Fibroblast of skin of left quadriceps (primary cell): ENCODE measurements at places on chromosomes 4 and X.

DNA sequence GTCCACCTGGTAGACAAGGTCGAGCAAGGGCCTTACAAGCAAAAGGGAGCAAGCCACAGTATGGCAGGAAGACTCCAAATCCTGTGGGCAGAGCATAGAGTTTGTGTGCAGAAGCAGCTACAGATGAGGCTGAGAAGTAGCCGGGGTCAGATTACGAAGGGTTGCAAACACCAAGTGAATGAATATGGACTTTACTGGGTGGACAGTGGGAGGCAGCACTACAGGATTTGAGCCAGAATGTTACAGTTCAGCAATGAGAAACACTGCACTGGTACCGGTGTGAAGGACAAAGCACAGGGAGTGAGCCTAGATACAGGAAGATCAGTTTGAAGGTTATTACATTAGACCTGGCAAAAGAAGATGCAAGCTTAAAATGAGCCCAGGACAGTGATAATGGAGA is 46.1 kb upstream of the HOPX start:
- DNase-seq, result no peak

GRCh38 chr4:184978211-184978610 is 40.1 kb upstream of the HELT start:
- DNase-seq, result no peak

DNA sequence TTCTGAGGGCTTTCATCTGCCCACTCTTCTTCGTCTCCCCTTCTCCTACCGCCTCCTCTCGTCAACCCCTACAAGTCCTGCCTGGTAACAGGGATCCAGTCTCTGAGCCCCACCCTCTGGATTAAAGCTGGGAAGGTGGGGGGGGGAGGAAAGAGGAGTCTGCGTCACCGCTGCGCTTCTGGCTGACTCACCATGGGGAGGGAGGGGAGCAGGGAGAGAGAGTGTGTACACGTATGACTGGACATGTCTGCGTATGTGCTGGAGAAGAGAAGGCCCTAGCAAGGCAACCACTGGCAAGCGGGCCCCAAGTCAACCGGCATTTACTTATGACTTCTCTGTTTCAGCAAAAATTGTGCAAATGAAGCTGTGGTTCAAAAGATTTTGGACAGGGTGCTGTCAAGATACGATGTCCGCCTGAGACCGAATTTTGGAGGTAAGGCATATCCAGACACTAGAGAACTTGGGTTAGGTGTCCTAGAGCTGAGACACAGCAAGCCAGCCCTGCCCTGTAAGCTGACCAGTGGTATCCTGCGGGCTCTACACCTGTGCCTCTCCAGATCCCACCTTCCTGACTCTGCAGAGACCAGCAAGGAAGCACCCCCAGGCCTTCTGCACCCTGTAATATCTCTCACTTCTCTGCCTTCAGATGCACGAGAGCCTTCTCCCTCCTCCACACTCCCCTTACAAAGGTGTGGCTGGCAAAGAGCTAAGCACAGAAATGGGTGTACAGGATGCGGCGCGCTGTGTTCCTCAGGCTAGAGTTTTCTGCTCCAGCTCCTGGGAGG is 2.5 kb downstream of the GABRQ start:
- no peak for DNase-seq

GRCh38 chr4:147975933-147976928 is 244.3 kb downstream of the ARHGAP10 start:
- DNase-seq, result peak; percentile 44

DNA sequence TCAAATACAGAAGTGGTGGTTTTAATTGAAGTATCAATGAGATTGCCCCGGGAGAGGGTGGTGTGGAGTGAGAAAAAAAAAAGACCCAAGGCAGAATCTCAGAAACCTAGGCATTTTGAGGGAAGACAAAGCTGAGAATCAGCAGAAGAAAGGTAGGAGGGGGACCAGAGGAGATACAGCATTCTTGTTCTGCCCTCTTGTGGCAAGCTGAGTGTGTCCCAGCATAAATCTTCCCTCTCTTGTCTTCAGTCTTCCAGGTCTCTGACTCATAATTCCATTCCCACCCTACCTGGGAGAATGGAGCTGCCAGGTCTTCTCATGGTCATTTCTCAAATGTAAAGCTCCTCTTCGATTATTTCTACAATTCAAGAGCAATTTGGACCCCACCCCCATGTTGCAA is 32.7 kb upstream of the MAGED1 start:
- peak; percentile 5 for DNase-seq

DNA sequence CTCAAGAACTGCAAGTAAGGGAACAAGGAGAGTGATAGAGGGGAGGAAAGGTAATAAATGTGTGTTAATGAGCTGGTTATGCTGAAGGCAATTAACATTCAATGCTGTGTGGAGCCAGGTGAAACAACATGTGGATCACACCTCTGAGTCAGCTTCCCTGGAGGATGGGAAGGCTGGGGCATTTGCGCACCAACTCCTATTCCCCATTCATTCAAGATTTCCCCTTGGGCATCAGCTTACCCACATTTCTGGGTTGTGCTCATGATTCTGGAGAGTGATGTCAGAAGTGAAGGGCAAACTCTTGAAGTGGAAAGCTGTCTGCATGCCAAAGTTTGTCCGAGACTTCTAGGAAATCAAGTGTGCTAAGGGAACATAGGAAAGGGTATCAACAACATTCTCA is 461.4 kb downstream of the MID1IP1 start:
- no peak for DNase-seq

DNA sequence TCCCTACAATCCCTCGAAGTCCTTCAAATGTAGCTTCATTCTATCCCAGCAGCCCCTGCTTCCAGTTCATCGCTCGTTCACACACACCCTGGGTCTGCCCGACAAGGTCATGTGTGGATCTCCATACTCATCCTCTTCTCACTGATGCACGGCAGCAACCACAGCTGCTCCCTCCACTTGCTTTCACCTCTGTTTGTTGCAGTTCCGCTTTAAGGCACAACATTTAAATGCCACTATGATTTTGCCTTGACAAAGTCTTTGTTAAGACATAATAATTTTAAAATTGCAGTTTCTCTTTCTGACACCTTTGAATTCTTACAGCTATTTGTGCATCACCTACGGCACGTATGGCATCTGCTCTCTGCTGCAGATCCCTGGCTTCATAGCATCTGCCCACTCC is 1.8 kb downstream of the ODAPH start:
- DNase-seq, result no peak

DNA sequence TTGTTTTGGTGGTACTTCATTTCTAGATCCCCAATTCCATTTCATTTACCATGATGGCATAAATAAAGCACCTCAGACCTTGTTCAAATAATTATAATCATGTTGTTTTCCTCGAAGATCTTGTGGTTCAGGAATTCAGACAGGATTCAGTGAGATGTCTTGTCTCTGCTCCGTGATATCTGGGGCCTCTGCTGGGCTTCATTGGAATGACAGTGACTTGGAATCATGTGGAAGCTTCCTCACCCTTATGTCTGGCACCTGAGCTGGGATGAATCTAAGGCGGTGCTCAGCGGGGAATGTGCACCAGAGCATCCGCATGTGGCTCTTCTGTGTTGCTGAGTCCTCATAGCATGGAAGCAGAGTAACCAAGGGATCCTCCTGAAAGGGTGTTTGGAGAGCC is 132.2 kb downstream of the VEGFC start:
- DNase-seq, result no peak

- peak; percentile 2 for DNase-seq
These were observed 1359.5 kb downstream of the TECRL start for GRCh38 chr4:63049726-63050125.

- no peak for DNase-seq
These were observed 229.0 kb upstream of the LCORL start for GRCh38 chr4:18250564-18250963.

DNA sequence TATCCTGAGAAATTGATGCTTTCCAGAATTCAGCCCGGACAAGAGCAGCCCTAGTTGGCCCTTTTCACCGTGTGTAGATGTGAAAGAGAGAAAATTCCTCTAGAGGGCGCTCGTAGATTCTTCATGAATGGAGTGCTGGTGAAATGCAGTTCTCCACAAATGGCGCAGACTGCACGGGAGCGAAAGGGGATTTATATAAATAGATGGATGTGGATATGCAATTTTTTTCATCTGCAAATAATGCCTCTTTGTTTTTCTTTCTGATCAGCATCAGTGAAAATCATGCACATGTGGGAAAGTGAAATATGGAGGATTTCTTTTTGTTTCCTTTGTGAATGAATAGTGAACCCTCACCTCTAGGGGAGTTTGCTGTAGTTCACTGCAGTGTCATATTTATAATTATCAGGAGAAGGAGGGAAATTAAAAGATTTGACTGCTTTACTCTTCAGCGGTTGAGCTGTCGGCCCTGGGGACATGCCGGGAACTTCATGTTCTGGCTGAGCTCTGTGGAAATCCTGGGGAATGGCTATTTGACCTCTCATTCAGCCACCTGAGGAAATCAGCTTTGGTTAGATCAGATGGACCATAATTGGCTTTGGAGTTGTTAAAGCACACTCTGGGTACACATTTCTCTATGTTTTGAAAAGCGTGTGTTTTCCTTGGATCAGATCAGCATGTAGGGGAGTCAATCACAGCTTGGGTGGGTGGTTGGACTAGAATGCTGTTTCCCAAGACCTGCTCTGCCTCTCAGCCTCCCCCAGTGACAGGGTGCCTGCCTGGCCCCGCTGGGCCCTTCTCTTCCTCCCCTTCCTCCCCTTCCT is 115.0 kb upstream of the SHISA3 start:
- DNase-seq, result peak; percentile 39

GRCh38 chr4:101271516-101271915 is 75.8 kb downstream of the PPP3CA start:
- DNase-seq, result no peak

DNA sequence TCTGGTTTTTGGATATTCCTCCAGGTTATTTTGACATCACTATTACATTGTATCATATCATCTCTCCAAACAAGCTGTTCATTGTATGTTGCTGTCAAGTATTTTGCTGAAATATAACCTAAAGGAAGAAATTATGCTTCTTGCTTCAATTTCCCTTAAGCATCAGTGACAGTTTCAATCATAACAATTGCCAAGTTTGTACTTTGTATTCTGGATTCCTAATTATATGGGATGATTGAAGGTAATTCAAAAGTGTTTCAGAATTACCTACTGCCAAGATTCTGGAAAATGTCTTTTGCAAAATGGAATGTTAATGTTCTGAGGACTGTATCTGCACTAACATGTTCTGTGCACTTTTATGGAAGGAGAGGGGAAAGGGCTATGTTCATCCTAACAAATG is 228.7 kb downstream of the PRDM5 start:
- no peak for DNase-seq

DNA sequence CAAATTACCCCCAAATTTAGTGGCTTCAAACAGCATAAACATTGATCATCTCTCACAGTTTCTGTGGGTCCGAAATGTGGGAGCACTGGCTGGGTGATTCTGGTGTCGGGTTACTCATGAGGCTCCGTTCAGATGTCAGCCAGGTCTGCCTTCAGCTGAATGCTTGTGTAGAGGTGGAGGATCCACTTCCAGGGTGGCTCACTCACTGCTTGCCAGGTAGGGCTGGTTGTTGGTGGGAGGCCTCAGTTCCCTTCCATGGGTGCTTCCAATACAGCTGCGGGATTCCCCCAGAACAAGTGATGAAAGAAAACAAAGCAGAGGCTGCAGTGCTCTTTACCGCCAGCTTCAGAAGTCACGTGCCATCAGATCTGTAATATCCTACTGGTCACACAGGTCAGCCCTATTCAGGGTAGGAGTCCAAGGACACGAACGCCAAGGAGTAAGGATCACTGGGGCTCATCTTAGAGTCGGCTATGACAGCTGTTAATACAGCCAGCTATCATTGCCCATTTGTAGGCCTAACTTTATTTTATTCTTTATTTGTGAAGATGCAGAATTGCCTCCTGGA is 1.1 kb upstream of the SMIM43 start:
- no peak for DNase-seq

GRCh38 chr4:173334085-173334890 is at the start of gene HMGB2:
HMGB2 (minus strand) TSS chr4:173334358; CDS start chr4:173333649, 709 bp downstream.
- peak; percentile 99 for DNase-seq

DNA sequence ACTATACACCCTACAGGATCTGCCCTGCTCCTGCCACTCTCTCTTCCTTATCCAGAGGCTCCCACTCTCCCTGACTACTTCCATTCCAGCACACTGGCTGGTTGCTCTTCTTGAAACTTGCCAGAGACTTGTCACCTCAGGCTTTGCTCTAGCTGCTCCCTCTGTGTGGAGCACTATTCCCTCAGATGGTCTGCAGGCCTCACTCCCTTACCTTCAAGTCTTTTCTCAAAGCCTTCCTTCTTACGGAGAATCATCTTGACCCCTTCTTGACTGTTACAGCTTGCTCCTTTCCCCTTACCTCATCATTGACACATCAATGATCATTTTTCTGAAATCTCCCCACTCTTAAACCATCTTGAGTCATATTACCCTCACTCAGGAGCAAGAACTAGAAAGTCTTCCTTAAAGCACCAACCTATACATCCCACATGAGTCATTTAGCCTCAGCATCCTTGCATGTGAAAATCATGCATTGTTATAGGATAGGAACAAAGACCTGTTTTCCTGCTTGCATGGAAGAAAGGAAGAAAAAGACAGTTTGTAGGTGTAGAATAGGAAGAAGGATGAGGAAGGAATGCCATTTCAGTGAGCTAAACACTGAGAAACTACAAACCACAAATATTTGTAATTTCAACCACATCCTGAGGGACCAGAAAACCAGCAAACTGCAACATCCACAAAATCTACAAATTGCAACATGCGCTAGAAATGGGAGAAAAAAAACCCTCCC is 55.7 kb downstream of the ANTXR2 start:
- peak; percentile 83 for DNase-seq

DNA sequence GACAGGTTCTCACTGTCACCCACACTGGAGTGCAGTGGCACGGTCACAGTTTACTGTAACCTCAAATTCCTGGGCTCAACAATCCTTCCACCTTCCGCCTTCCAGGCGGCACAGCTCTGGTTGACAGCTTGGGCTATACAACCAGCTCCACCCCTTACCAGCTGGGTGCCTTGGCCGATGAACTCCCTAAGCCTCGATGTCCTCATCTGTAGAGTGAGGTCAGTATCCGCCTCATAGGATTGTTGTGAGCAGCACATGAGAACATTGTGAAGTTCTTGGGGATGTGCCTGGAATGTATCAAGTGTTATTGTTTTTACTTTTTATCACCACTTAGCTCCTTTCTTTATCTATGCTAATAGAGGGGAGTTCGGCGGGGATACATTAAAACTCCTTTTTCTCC is 23.3 kb downstream of the UCHL1 start:
- no peak for DNase-seq

GRCh38 chr4:88859191-88859812 is 161.7 kb upstream of the NAP1L5 start:
- DNase-seq, result no peak

GRCh38 chrX:74835566-74835965 is 89.7 kb downstream of the NEXMIF start:
- DNase-seq, result no peak

DNA sequence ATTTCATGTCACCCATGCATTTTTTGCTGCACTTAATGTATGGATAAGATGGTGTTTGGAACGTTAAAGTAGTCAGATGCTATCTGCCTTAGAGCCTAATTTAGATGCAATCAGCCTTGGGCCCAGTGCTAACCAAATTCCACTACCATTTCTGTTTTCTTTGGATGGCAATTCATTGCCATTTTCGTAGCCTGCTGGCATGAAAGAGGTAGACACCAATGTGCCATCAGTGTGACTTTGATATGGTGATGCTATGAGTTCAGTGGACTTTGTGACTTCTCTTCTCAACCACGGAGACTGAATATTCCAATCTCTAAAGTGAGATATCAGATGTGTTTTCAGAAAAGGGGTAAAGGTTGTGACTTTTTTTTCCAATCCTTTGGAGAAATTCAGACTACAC is 1.5 kb downstream of the ETFDH start:
- no peak for DNase-seq
